ENCODE measurements at places on chromosomes 16 and 17.

- no peak for DNase-seq
These were observed 14.4 kb upstream of the TIMP2 start for GRCh38 chr17:78939615-78940014.

GRCh38 chr17:66858226-66859083 lies 23.5 kb downstream of the CACNG5 start:
- DNase-seq, result no peak

DNA sequence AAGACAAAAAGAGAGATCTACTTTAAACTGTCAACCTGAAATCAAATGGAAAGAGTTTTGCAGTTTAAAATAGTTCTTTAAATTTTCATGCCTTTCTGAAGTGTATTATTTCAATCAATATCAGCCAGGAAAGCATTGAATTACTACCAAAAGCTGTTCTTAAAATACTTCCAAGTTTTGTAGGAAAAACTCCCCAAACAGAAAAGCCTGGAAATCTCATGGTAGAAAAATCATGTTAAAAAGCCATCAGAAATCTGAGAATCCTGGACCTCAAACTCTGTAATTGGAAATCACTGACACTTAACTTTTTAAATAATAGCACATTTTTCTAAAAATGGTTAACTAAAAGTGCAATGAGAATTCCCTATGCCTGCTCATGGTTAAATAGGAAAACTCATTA lies 63.3 kb upstream of the CNTNAP4 start:
- no peak for DNase-seq

GRCh38 chr17:46984341-46984740 lies 5.3 kb upstream of the RPRML start:
- DNase-seq, result no peak

- DNase-seq, result no peak
These were observed 47.2 kb downstream of the GPR139 start for GRCh38 chr16:20026361-20027072.
